Fibroblast of lung (primary cell): ENCODE measurements at places on chromosomes 4 and X. TPM values are rescaled to one million over a fixed set of nuclear protein-coding genes. Genes with fewer than 3 reads are reported as not detected.

PPEF2 gene
- total RNA-seq: not detected in 2 replicates

HPGDS gene
- not detected in 2 replicates for total RNA-seq

QRFPR gene
- total RNA-seq: not detected in 2 replicates

CENPVL2 gene
- total RNA-seq: not detected in 2 replicates

TEX13B gene
- total RNA-seq: not detected in 2 replicates

NSUN7 gene
- 0.33 and 0.51 TPM in 2 replicates for total RNA-seq

NAP1L3 gene
- 1.3 and 5.0 TPM in 2 replicates for total RNA-seq

LNX1 gene
- 0.51 and 1.3 TPM in 2 replicates for total RNA-seq

MAP7D3 gene
- total RNA-seq: 19.0 and 20.5 TPM in 2 replicates

ADAMTS3 gene
- 2.1 TPM in 2 replicates for total RNA-seq

MAGEB6 gene
- total RNA-seq: not detected in 2 replicates

TRIM2 gene
- 70.4 and 90.8 TPM in 2 replicates for total RNA-seq

PRR32 gene
- total RNA-seq: not detected in 2 replicates

GPRASP2 gene
- total RNA-seq: 16.9 and 24.6 TPM in 2 replicates
